Smooth muscle cell of trachea (primary cell): ENCODE measurements at places on chromosomes 11 and 22. TPM values are rescaled to one million over a fixed set of nuclear protein-coding genes. Genes with fewer than 3 reads are reported as not detected.

Gene DDIAS
- total RNA-seq = 0.66 and 5.5 TPM in 2 replicates

Gene TPBGL
- total RNA-seq = under 0.01 TPM in 1 of 2 replicates, not detected in the other

Gene ENTHD1
- total RNA-seq = not detected in 2 replicates

Gene CAVIN3
- 301 and 798 TPM in 2 replicates for total RNA-seq

Gene RFPL3
- total RNA-seq = not detected in 2 replicates

Gene A4GALT
- 35.8 and 43.2 TPM in 2 replicates for total RNA-seq

Gene NXPE2
- total RNA-seq = under 0.01 TPM in 1 of 2 replicates, not detected in the other

Gene UPK3A
- total RNA-seq = not detected in 2 replicates

Gene SLC22A9
- total RNA-seq = not detected in 2 replicates

Gene ANKK1
- 0.15 and 0.17 TPM in 2 replicates for total RNA-seq

Gene C22orf42
- not detected in 2 replicates for total RNA-seq

Gene RPL3
- 2,152 and 2,558 TPM in 2 replicates for total RNA-seq

Gene GDPD4
- 0.17 TPM in 1 of 2 replicates, not detected in the other for total RNA-seq

Gene GSTT2
- total RNA-seq = 0.99 and 2.0 TPM in 2 replicates

Gene DEFB108B
- not detected in 2 replicates for total RNA-seq

Gene MED15
- total RNA-seq = 39.0 and 39.4 TPM in 2 replicates

Gene ABCG4
- total RNA-seq = under 0.01 and 0.17 TPM in 2 replicates

Gene SELENOH
- total RNA-seq = 67.0 and 110 TPM in 2 replicates

Gene TYR
- total RNA-seq = not detected in 2 replicates

Gene CCDC116
- total RNA-seq = 0.15 and 0.17 TPM in 2 replicates

Gene CTSF
- 15.0 and 59.5 TPM in 2 replicates for total RNA-seq

Gene DEFB131B
- not detected in 2 replicates for total RNA-seq

Gene GNG3
- total RNA-seq = 0.17 TPM in 1 of 2 replicates, not detected in the other

Gene HEPACAM
- not detected in 2 replicates for total RNA-seq

Gene CFAP300
- total RNA-seq = 4.3 and 9.5 TPM in 2 replicates

Gene MMP8
- under 0.01 and 0.33 TPM in 2 replicates for total RNA-seq

Gene TLCD5
- 9.4 and 10.0 TPM in 2 replicates for total RNA-seq

Gene TRIM48
- not detected in 2 replicates for total RNA-seq

Gene TSPAN32
- under 0.01 and 0.17 TPM in 2 replicates for total RNA-seq

Gene IFT27
- 16.5 and 19.8 TPM in 2 replicates for total RNA-seq

Gene MAJIN
- not detected in 2 replicates for total RNA-seq

Gene ELFN2
- total RNA-seq = under 0.01 TPM in 1 of 2 replicates, not detected in the other

Gene ANGPTL5
- total RNA-seq = 0.66 and 1.3 TPM in 2 replicates

Gene RAG1
- total RNA-seq = 0.66 and 0.73 TPM in 2 replicates

Gene LMO2
- total RNA-seq = not detected in 2 replicates

Gene ARHGAP20
- 13.8 and 16.0 TPM in 2 replicates for total RNA-seq

Gene MYOD1
- not detected in 2 replicates for total RNA-seq
